Large intestine (tissue), 12 donors: ENCODE measurements at places on chromosomes 11 and 22. TPM values are rescaled to one million over a fixed set of nuclear protein-coding genes. Genes with fewer than 3 reads are reported as not detected.
A peak's percentile ranks its signal among the peaks of the same experiment; 100 is the strongest.

DNA sequence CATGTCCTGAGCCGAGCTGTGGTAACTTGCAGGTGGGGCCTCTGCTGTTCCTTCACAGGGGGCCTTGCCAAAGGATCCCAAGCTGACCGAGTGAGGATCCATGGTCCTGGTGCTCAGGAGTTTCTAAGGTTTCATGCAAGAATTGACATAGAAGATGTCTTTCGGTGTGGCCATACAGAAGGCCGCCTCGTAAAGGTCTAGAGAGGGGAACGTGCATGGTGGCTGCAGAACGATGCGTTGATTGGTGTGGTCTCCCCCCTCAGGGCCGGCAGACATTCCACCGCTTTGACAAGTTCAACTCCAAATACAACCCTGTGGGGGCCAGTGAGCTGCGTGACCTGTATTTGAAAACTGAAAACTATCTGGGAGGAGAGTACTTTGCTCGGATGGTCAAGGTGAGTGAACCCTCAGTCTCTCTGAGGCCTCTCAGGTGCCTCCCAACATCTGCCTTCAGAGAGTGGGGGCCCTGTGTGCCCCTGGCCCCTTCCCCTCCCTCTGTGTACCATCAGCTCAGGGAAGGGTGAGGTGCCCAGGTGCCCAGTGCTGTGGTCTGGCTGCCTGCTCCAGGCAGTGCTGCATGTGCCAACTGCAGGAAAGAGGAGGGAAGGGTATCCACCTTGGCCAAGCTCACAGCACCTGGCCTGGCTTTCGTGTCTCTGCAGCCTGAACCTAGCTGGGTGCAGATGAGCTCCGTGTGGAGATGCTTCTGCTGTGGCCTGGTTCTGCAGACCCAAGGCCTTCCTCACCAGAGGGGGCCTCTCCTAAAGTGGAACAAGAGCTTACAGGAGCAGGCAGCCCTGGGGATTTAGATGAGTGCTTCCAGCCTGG, 39.8 kb downstream of the AMPD3 start:
- no peak overlapping the region for H3K27ac ChIP-seq
- no peak for DNase-seq
- no peak overlapping the region for H3K4me3 ChIP-seq
- H3K36me3 ChIP-seq = peaks cover 10% of the 10 kb centered on the region

DNA sequence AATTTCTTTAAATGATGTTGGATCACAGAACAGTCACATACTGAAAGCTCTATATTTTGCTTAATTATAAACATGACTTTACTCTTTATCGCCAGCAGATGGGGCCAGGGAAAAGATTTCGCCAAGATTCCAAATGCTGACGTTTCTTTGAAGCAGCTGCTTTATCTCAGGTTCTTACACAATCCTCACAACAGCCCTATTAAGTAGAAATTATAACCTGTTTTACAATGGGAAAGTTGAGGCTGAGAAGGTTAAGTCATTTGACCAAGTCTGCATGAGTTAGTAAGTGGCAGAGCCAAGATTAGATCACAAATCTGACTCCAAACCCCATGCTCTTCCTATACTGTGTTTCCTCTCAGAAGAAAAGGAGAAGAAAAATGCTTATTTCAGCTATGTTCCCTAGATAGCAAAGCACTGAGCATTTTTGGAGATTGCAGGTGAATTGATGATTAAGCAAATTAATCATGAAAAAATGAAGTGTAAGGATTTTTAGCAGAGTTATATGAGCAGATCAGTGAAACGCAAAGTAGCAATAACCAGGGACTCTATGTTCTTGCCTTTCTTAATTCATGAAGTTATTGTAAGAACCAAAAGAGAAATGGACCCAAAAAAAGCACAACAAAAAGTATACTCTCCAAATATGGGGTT, 79.0 kb downstream of the AASDHPPT start:
- H3K27ac ChIP-seq = peak overlapping the region; percentile 41
- H3K27me3 ChIP-seq = no peaks in the 10 kb centered on the region
- H3K36me3 ChIP-seq = no peaks in the 10 kb centered on the region
- H3K4me3 ChIP-seq = no peak overlapping the region
- H3K4me1 ChIP-seq = peaks cover 23% of the 10 kb centered on the region

MMP13 gene
- 0.07 TPM for polyA plus RNA-seq

DNA sequence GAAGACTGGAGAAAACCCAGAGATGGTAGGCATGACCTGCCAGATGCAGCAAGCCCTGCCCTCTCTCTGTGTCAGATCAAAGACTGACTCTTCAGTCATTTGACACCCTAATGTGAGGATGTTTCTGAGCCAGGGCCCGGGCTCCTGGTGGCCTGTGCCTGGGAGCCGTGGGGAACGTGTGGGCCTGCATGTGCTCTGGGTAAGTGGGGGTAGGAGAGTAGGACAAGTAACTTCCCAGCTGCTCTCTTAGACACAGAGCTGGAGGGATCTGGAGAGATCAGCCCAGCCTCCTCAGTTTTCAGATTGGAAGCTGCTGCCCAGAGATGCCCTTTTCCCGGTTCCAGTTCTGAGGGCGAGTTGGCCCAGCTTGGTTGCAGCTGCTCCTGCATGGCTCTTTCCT, 110.8 kb downstream of the TEAD1 start:
- no peak overlapping the region for H3K27ac ChIP-seq
- H3K4me3 ChIP-seq = no peak overlapping the region
- no peaks in the 10 kb centered on the region for H3K36me3 ChIP-seq
- H3K27me3 ChIP-seq = no peaks in the 10 kb centered on the region
- H3K4me1 ChIP-seq = no peaks in the 10 kb centered on the region
- DNase-seq = no peak

GRCh38 chr11:57475671-57476046, 15.3 kb downstream of the RTN4RL2 start:
- no peak for DNase-seq
- peaks cover 11% of the 10 kb centered on the region for H3K4me1 ChIP-seq
- H3K27ac ChIP-seq = no peak overlapping the region
- no peaks in the 10 kb centered on the region for H3K36me3 ChIP-seq
- peaks cover 52% of the 10 kb centered on the region for H3K27me3 ChIP-seq
- H3K4me3 ChIP-seq = no peak overlapping the region

DNA sequence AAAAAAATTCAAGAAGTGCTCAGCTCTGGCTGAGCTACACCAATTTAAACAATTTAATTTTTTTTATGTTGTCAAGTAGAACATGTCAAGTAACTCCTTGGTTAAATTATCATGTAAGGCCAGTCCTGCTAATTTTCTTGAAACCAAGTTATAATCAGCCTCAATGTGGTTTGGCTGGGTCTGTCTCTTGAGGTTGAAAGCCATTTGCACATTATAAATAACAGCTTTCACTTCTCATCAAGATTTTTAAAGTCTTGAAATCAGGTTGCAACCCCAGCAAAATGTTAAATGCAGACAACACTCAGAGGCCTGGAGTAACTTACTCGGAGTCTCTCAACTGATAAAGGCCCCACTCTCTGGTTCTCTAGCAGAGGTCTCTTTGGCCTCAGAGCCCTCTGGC, 324.4 kb downstream of the BRD1 start:
- H3K4me3 ChIP-seq = no peak overlapping the region
- no peaks in the 10 kb centered on the region for H3K4me1 ChIP-seq
- no peak overlapping the region for H3K27ac ChIP-seq
- DNase-seq = no peak
- H3K36me3 ChIP-seq = no peaks in the 10 kb centered on the region

HSPB2 gene
- polyA plus RNA-seq = 4.3 TPM

GRCh38 chr11:44777209-44778194, 50.7 kb downstream of the TSPAN18 start:
- DNase-seq = no peak
- H3K27ac ChIP-seq = no peak overlapping the region
- peaks cover 18% of the 10 kb centered on the region for H3K4me1 ChIP-seq
- H3K27me3 ChIP-seq = no peaks in the 10 kb centered on the region
- no peaks in the 10 kb centered on the region for H3K36me3 ChIP-seq
- H3K4me3 ChIP-seq = no peak overlapping the region

C11orf86 gene
- 16.0 TPM for polyA plus RNA-seq

CARD16 gene
- polyA plus RNA-seq = 25.6 TPM

DNA sequence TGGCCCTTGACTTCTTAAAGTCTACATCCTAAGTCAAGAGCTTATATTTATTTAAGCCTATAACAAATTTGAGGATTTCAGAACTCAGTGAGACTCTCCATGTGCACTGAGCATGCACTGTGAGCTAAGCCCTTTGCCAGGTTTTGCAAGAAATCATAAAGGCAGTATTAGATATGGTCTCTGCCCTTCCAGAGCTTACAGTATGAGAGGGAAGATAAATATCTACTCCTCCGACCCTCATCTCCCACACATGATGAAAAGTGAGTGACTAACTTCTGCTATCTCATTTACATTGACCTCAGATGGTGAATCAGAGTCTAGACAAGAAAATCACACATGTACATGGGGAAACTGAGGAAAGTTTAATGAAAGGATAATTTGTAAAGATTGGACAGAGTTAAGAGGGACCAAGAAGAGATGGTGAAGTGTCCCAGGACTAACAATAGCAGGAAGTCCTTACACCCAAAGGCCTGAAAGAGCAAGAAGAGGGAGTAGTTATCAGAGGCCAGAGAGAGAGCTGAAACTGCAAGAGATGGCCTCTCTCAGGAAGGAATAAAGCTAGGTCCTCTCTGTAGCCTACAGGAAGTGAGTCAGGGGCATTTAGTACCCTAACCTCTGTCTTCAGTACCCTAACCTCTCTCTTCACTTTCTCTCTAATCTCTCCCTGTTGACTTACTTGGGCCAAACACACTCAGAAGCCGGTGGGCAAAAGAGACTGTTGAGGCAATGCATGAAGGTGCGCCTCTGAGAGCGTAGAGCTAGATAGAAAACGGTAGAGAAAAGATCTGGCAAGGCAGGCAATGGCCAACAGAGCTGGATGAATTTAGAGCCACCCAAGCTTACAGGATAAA, 23.0 kb upstream of the BLID start:
- DNase-seq = no peak
- H3K27me3 ChIP-seq = no peaks in the 10 kb centered on the region
- no peak overlapping the region for H3K27ac ChIP-seq

SGSM1 gene
- 7.2 TPM for polyA plus RNA-seq

GRCh38 chr11:114166897-114167323, 107.4 kb downstream of the ZBTB16 start:
- H3K4me3 ChIP-seq = no peak overlapping the region
- H3K36me3 ChIP-seq = no peaks in the 10 kb centered on the region
- H3K27me3 ChIP-seq = no peaks in the 10 kb centered on the region

OR8A1 gene
- polyA plus RNA-seq = not detected

- H3K4me3 ChIP-seq = no peak overlapping the region
- H3K27me3 ChIP-seq = no peaks in the 10 kb centered on the region
- H3K36me3 ChIP-seq = no peaks in the 10 kb centered on the region
- no peak overlapping the region for H3K27ac ChIP-seq
Measured at GRCh38 chr11:19846654-19847305, 134.1 kb downstream of the NAV2 start.

DNA sequence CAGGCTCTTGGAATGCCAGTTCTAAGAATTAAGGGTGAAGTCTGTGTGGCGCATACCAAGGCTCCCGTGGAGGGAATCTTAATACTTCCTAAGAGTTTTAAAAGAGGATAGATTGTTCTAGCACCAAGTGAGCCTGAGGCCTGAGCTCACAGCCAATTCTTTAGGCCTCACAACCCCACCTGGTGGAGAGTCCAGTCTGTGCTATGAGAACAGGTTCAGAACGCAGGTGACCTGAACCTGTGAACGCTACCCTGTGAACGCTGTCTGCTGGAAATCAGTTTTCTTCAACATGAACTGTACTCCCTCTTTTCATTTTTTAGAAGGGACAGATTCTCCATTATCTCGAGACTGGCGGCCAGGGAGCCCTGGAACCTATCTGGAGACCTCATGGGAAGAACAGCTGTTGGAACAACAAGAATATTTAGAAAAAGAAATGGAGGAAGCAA, 43.2 kb upstream of the DLAT start:
- peak overlapping the region; percentile 87 for H3K27ac ChIP-seq
- DNase-seq = peak; percentile 83
- peak overlapping the region; percentile 50 for H3K4me3 ChIP-seq
- H3K36me3 ChIP-seq = peaks cover 12% of the 10 kb centered on the region
